ENCODE measurements at places on chromosomes 3 and 15. TPM values are rescaled to one million over a fixed set of nuclear protein-coding genes. Genes with fewer than 3 reads are reported as not detected.

DNA sequence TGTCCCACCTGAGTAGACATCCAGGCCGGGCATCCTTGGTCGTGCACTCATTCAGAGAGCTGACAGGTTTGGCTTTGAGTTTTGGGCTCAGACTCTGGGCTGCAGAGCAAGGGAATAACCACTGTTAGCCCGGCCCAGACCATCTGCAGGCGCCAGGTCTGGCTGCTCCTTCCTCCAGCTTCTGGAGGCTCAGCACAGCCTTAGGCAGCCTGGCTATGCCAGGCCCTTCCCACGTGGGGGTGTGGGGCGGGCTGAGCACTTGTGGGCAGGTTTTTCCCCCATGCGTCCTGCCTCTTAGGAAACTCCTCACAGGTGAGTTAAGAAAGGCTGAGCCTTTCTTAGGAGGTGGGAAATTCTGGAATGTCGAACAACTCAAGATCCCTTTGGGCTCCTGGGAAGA lies 11.2 kb downstream of the PLA2G4B start:
- no peaks in the 10 kb centered on the region for H3K4me1 ChIP-seq
- H3K27me3 ChIP-seq, result peaks cover 14% of the 10 kb centered on the region

DNA sequence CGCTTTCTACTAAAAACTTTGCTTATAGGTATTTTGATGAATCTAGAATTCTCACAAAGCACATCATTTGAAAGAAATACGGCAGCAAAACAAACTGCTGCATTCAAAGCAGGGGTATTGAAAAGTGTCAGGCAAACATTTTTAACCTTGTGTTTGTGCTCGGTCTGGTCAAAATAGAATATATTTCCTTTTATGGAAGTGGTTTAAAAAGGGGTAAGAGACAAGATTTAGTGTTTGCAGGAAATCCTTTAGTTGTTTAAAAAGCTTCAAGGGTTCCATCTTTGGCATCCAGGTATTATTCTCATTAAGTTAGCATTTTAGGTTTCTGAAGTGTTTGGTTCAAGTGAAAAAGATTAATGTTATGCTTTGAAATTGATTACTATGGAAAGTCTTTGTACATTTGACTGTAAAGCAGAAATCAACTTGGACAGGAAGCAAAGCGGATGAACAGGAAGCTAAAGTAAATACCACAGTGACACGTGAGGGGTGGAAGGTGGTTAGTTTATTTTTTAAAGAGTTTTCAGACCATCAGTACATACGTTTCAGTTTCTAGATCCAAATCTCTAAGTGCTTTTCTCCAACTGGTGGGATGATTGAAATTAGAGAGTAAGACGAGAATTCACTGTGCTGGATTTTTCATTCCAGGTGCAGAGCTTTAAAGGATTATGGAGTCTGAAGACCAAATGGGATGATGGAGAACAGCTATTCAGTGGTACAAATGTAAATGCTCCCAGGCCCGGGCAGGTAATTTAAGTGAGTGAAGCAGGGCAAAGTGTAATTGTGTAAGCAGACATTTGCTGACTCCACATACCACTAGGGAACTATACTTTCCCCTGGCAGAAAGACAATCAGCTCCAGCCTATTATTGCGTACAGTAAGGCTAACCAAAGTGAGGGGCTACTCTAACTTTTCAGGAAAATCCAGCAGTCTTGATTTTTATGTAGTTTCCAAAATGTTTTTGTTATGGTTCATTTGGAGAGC lies 341.8 kb upstream of the TBL1XR1 start:
- H3K4me1 ChIP-seq, result peaks cover 24% of the 10 kb centered on the region
- no peaks in the 10 kb centered on the region for H3K27me3 ChIP-seq
- no peaks in the 10 kb centered on the region for H3K36me3 ChIP-seq
- no peak for DNase-seq

DNA sequence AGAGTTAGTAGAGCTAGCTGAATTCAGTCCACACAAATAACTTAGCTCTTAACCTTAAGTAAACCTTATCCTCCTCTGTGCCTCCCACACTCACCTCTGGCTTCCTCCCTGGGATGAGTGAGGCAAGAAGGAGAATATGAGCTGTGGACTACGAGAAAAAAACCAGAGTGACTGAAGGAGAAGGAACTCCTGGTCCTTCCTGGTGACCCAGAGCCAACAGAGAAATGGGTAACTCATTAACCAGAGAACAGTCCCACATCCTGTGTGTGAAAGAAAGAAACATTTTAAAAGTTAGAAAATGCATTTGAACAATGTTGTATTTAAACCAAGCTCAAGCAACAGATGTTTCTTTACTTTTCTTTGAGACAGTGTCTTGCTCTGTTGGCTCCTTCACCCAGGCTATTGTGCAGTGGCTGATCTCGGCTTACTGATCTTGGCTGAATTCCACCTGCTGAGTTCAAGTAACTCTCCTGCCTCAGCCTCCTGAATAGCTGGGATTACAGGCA lies 27.5 kb upstream of the FAM81A start:
- H3K4me3 ChIP-seq, result no peak overlapping the region
- no peaks in the 10 kb centered on the region for H3K36me3 ChIP-seq
- DNase-seq, result no peak
- no peak overlapping the region for H3K27ac ChIP-seq
- H3K4me1 ChIP-seq, result no peaks in the 10 kb centered on the region

DNA sequence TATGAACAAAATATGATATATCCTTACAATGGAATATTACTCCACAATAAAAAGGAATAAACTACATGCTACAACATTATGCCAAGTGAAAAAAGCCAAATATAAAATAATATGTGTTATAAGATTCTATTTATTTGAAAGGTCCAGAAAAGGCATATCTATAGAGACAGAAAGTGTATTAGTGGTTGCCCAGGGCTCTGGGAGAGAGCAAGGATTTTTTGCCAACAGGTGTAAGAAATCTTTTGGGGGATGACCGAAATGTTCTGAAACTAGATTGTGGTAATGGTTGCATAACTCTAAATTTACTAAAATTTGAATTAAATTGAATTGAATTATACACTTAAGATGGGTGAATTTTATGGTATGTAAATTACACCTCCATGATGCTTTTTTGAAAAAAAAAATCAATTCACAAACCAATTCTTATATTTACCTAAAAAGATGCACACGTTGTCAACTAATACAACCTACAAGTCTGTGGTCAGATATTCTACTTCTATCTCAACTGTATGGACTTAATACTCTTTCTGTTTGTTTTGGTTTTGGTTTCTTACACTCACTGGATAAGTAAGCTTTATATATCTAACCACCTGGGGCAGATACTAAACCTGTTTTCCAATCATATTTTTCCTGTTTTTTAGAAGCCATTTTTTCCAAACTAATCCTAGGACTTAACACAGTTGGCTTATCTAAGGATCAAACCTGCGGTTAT lies 75.8 kb downstream of the FBN1 start:
- no peak for DNase-seq
- H3K27ac ChIP-seq, result no peak overlapping the region
- H3K4me1 ChIP-seq, result no peaks in the 10 kb centered on the region
- no peak overlapping the region for H3K4me3 ChIP-seq
- no peaks in the 10 kb centered on the region for H3K36me3 ChIP-seq
- H3K27me3 ChIP-seq, result no peaks in the 10 kb centered on the region

DNA sequence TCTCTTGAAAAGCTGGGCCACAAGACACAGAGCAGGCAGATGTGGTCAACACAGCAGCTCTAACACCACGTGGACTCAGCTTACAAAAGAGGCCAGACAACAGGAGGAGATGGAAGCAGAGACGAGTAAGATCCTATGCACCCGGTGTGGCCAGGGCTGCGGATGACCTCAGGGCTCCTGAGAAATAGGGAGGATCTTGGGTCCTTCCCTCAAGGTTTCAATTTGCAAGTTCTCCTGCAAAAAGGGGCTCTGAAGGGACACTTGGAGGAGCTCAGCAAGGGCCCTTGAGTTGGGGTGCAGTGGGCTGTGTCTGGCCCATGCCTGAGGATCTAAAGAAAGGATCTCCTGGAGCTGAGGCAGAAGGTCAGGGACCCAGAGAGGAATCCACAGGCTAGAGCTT lies 249.5 kb upstream of the IGF1R start:
- H3K4me3 ChIP-seq, result no peak overlapping the region
- no peaks in the 10 kb centered on the region for H3K27me3 ChIP-seq
- no peak overlapping the region for H3K27ac ChIP-seq
- no peaks in the 10 kb centered on the region for H3K4me1 ChIP-seq
- DNase-seq, result no peak

Gene MAGEL2
- not detected for total RNA-seq

All from gastrocnemius medialis (tissue), 4 donors.